ENCODE measurements at places on chromosomes 11 and 22. TPM values are rescaled to one million over a fixed set of nuclear protein-coding genes. Genes with fewer than 3 reads are reported as not detected.

The CASP12 gene
- 0.06 TPM for total RNA-seq

The BTG4 gene
- total RNA-seq: not detected

The NFAM1 gene
- total RNA-seq: under 0.01 TPM

The DDI1 gene
- total RNA-seq: not detected

The USP28 gene
- total RNA-seq: 19.8 TPM

The SSTR3 gene
- total RNA-seq: not detected

The DCDC1 gene
- total RNA-seq: under 0.01 TPM

The KRTAP5-4 gene
- total RNA-seq: 0.19 TPM

The CNIH2 gene
- total RNA-seq: 0.37 TPM

The B3GAT1 gene
- not detected for total RNA-seq

The C22orf15 gene
- 2.1 TPM for total RNA-seq

The OAF gene
- 14.0 TPM for total RNA-seq

The PATE3 gene
- total RNA-seq: not detected

The OR8I2 gene
- total RNA-seq: not detected

The CLDN5 gene
- 17.2 TPM for total RNA-seq

The CCDC73 gene
- not detected for total RNA-seq

The SHANK2 gene
- 2.6 TPM for total RNA-seq

The TRIM29 gene
- total RNA-seq: not detected

The RAG2 gene
- total RNA-seq: not detected

All from aortic smooth muscle cell (primary cell).